Liver (tissue), 10 donors: ENCODE measurements at places on chromosomes 3 and 15. TPM values are rescaled to one million over a fixed set of nuclear protein-coding genes. Genes with fewer than 3 reads are reported as not detected.

Gene EPHA3
- 2.7 TPM for total RNA-seq

Gene TLR9
- total RNA-seq: not detected

Gene PHLDB2
- total RNA-seq: 42.9 TPM

Gene RBPMS2
- 0.42 TPM for total RNA-seq

Gene PLSCR4
- 56.4 TPM for total RNA-seq

Gene EBLN2
- total RNA-seq: 2.4 TPM

Gene LRRC3B
- 0.08 TPM for total RNA-seq

Gene SH3GL3
- total RNA-seq: 0.23 TPM

Gene GOLGA8O
- total RNA-seq: 4.4 TPM

Gene ANKUB1
- not detected for total RNA-seq

Gene DZIP3
- 13.9 TPM for total RNA-seq

Gene ZDHHC23
- total RNA-seq: 16.2 TPM

Gene GOLGA8Q
- 2.7 TPM for total RNA-seq

Gene RLBP1
- total RNA-seq: not detected

Gene SCN10A
- not detected for total RNA-seq

Gene GMNC
- 2.6 TPM for total RNA-seq

Gene CPNE9
- not detected for total RNA-seq

Gene GOLGA8G
- not detected for total RNA-seq

Gene PYGO1
- 0.25 TPM for total RNA-seq

Gene TTC14
- total RNA-seq: 34.5 TPM

Gene DMXL2
- total RNA-seq: 58.5 TPM

Gene ISLR2
- total RNA-seq: not detected

Gene AADACL2
- not detected for total RNA-seq

Gene SLC28A1
- total RNA-seq: 39.7 TPM

Gene IL16
- 6.9 TPM for total RNA-seq

Gene MON1A
- 4.6 TPM for total RNA-seq

Gene EPHA6
- 0.05 TPM for total RNA-seq

Gene CIP2A
- total RNA-seq: 44.9 TPM

Gene TMEM108
- not detected for total RNA-seq

Gene PGBD4
- 0.98 TPM for total RNA-seq

Gene ECE2
- total RNA-seq: not detected

Gene ZCWPW2
- total RNA-seq: 0.17 TPM

Gene SPATA12
- not detected for total RNA-seq

Gene ERICH6
- under 0.01 TPM for total RNA-seq

Gene ITGA11
- total RNA-seq: 1.0 TPM

Gene CAMP
- total RNA-seq: 0.25 TPM

Gene MGLL
- total RNA-seq: 75.4 TPM

Gene SCN5A
- total RNA-seq: 0.14 TPM

Gene KBTBD13
- not detected for total RNA-seq
